ENCODE measurements at places on chromosomes 7 and 10.

DNA sequence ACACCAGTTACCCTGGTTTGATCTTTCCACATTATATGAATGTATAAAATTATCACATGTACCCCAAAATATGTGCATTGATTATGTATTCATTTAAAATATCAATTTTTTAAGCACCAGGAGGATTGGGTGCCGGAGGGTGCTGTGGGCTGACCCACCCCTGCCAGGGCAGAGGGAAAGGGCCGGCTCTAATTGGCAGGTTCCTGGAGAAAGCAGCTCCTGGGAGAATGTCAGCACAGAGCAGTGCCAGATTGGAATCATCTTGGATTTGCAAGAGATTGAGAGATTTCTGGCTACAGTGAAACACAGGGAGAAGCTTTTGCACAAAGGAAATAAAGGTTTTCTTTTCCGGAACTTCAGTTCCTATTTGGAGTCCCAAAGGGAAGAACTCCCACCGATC lies 264.4 kb upstream of the TCERG1L start:
- DNase-seq = no peak

- DNase-seq = no peak
Observed at GRCh38 chr10:119391440-119392251, 150.9 kb downstream of the RGS10 start.

GRCh38 chr10:111836571-111836970 lies 347.0 kb downstream of the GPAM start:
- no peak for DNase-seq

- no peak for DNase-seq
Observed at GRCh38 chr7:1548438-1548831, 7.6 kb downstream of the TMEM184A start.

GRCh38 chr10:112434988-112435619 lies 11.6 kb downstream of the ZDHHC6 start:
- no peak for DNase-seq

- no peak for DNase-seq
Observed at GRCh38 chr7:85292908-85293576, 106.2 kb upstream of the SEMA3D start.

DNA sequence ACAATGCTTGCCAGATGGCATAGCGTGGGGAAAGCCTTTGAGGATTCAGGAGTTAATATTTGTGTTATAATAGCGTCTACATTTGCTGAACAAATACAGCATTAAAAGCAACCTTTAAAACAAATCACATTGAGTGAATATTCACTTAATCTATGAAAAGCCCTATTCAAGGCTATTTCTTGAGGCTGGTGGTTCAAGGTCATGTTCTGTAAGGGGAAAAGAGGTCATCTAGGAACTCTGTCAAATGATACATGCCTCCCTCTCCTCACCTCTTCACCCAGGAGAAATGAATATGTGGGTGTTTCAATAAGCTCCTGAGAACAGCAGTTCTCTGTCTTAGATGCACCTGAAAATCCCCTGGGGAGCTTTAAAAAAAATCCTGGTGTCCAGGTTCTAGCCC lies 303.0 kb downstream of the ELMO1 start:
- no peak for DNase-seq

GRCh38 chr7:14125998-14126397 lies 136.5 kb upstream of the ETV1 start:
- no peak for DNase-seq

- no peak for DNase-seq
Observed at GRCh38 chr10:33010132-33011037, 52.4 kb upstream of the ITGB1 start.

DNA sequence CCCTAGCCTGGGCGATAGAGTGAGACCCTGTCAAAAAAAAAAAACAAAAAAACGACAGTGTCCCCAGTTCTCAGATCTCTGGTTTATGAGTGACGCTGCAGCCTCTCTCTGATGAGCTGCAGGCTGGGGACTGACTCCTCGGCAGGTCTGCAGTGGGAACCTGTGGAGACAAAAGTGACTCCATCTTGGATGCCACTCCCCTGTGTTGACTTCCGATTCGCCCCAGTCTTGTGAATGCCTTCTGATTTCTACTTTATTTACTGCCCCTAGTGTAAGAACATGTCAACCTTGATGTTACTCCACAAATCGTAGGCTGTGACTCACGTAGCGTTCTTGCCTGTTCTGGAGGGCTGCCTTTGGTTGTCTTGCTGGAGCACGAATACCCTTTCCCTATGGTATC lies 6.2 kb downstream of the TACR2 start:
- DNase-seq = no peak

GRCh38 chr7:121530227-121531174 lies 134.4 kb upstream of the FAM3C start:
- DNase-seq = no peak

DNA sequence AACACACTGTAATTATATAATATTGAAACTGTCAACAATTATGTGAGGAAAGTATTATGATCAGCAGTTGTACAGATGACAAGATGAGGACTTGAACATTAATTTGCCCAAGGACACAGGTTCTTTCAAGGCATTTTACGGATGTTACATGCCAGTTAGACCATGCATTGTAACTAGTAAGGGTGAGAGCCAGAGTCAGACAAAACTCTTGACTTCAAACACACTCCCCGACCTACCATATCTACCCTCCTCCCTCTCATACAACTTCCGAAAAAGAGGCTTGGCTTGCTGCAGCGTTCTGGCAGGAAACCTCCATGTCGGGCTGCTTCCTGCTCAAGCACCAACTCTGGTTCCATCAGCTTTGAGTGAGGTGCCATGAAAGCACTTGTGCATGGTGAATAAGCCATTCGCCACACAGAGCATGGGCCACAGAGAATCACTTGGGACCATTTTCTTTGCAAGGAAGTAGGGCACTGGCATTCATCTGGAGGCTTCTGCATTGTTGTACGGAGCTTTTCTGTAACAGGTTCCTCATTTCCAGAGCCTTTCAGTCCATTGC lies 53.2 kb downstream of the FOXI2 start:
- DNase-seq = no peak

GRCh38 chr10:10164848-10165247 lies 852.8 kb upstream of the CELF2 start:
- no peak for DNase-seq

GRCh38 chr10:100383251-100383650 lies 36.2 kb downstream of the SCD start:
- DNase-seq = no peak

- DNase-seq = no peak
Observed at GRCh38 chr7:25314731-25315267, 86.5 kb upstream of the NPVF start.

- no peak for DNase-seq
Observed at GRCh38 chr7:69775231-69775771, 177.0 kb downstream of the AUTS2 start.

- peak; percentile 60 for DNase-seq
Observed at GRCh38 chr7:99312316-99313203, 13.1 kb upstream of the ARPC1A start.

- DNase-seq = no peak
Observed at GRCh38 chr10:126671402-126671975, 996 bp upstream of the C10orf90 start.

DNA sequence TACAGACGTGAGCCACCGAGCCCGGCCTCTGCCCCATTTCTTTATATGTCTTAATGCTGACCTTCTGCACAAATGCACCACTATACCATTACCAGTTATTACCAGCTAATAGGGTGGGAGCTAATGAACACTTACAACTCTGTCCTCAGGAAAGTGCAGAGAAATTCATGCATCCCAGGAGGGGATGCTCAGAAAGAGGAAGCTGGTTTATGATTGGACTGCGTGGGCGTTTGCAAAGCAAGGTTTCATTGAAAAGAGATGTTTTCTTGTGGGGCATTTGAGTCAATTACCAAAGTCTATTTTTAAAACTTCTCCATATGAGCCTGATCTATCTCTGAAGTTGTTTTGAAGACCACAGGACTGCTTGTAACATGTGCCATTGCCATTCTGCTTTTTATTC lies 417.7 kb upstream of the CELF2 start:
- DNase-seq = no peak

- DNase-seq = no peak
Observed at GRCh38 chr10:92387289-92387940, 96.4 kb downstream of the MARCHF5 start.

DNA sequence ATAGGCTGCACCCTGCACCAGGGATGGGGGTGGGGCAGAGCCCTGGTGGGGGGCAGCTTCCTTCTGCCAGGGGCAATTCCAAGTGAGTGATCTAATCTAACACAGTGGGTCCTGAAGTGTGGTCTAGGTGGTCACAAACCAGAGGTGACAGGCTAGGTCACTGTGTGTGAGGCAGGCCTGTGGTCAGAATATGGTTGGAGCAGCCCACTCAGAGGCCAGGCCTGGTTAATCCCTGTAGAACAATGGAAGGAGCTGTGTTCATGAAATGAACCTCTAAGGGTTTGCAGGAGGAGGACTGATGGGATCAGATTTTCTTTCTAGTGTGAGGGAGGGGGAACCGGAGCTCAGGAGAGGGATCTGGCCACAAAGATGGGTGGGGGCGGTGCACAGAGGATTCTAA lies 10.0 kb upstream of the TSPAN14 start:
- no peak for DNase-seq

- DNase-seq = no peak
Observed at GRCh38 chr7:4733936-4734528, 41.4 kb upstream of the AP5Z1 start.

DNA sequence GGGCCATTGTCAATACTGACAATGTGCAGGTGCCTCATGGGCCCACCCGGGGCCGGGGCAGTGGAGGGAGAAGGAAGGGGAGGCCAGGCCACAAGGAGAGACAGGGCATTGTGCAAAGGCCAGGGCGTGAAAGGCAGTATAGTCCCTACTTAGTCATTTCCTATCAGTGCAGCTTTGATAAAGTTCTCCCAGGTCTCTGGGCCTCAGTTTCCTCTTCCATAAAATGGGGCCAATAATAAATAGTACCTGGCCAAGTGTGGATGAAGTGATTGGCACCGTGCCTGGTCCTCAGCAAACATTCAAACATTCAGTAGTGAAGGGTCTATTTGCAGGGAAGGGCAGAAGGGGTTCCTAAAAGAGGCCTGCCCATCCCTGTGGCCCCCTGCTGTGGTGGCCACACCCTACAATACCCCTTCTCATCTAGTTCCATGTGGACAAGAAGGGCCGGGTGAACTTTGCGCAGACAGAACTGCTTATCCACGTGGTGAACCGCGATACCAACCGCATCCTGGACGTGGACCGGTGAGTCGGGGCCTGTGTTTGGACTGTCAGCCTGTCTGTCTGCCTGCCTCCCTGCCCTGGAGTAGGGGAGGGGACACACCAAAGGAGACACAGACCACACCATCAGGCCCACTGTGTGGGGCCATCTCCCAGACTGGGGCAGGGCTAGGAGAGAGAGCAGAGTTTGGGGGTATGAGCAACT lies 36.9 kb upstream of the VSIR start:
- no peak for DNase-seq

DNA sequence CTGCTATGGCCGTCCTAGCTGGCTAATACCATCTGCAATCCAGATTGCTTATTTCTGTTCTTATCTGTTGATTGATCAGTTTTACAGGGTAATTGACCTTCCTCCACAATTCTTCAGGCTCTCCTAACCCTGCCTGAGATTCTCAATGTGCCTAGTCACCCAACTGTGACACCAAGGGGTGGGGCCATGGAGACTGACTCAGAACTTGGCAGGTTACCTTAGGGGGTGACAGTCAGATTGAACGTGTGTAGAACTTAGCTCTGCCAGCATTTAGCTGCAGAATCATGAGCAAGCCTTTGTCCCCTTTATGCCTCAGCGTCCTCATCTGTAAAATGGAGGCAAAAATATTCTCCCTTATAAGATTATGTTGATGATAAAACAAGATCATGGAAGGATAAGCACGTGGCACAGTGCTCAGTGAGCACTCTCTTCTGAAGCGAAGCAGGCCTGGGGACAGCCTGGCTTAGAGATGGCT lies 19.1 kb upstream of the LEP start:
- no peak for DNase-seq

DNA sequence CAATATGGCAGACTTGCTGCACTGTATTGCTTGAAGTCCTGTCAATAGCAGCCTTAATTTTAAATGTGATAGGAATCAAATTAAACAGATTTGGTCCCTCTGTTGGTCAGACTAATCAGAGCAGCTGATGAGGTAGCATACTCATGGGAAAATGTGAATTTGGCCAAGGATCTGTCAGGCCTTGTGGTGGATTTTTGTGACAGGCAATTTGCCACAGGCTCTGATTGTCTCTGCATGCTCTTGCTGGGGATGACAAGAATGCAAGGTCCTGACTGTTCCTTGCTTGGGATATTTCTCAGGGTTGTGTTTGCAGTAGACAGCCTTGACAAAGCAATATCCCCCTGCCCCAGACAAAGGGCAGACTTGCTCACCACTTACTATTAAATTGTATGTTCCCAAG lies 41.5 kb upstream of the GARS1 start:
- no peak for DNase-seq

DNA sequence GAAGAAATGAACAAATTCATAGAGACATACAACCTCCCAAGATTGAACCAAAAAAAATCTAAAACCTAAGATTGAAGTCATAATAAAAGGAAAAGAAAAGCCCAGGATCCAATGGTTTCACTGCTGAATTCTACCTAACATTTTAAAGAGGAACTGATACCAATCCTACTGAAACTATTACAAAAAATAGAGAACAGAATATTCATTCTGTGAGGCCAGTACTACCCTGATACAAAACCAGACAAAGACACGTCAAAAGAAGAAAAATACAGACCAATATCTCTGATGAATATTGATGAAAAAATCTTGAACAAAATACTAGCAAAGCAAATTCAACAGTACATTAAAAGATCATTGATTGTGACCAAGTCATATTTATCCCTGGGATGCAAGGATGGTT lies 128.5 kb upstream of the STEAP1 start:
- no peak for DNase-seq

- DNase-seq = no peak
Observed at GRCh38 chr7:154409703-154410311, 357.6 kb downstream of the DPP6 start.

DNA sequence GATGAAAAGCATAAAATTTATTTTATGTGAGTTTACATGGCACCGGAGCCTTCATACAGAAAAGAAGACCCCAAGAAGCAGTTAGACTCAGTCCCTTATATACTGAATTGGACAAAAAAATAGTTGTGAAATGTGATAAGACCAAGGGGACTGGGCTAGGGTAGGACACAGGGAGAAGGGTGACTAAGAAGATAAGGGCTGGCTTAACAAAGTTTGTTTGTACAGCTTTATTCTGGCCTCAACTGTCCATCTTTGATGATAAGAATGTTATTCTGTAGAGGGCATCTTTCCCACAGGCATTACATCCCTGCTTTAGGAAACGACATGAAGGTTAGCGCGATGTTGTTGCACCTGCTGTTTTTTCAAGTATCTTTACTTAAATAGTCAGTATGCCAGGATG lies 86.5 kb downstream of the SEC61G start:
- no peak for DNase-seq

GRCh38 chr10:74976565-74976964 lies 134.9 kb upstream of the SAMD8 start:
- DNase-seq = no peak

GRCh38 chr10:5293691-5294550 lies 70.8 kb upstream of the UCN3 start:
- peak; percentile 41 for DNase-seq

- no peak for DNase-seq
Observed at GRCh38 chr7:83036721-83037380, 125.8 kb downstream of the PCLO start.

- no peak for DNase-seq
Observed at GRCh38 chr7:55405856-55406541, 40.9 kb downstream of the LANCL2 start.
